ENCODE measurements at places on chromosomes 6 and 20.

DNA sequence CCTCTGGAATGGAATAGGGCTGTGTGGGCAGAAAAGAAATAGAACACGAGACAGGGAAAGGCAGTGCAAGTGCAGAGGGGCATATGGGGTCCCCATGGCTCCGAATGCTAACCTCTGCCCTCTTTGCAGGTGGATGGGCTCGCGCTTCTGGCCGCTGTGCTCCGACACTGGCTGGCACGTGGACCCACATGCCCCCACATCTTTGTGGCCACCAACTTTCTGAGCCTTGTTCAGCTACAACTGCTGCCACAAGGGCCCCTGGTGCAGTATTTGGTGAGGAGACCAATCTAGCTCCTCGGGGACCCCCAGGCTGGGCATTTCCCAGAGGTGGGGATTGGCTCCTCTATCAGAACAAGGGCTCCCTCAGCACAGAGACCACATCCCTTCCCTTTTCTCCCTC lies 1.1 kb upstream of the SAPCD1 start:
- no peak for DNase-seq

- DNase-seq, result no peak
These were observed 88.6 kb upstream of the NEDD9 start for GRCh38 chr6:11320914-11321597.

- DNase-seq, result no peak
These were observed 223.7 kb downstream of the DLL1 start for GRCh38 chr6:170067181-170067641.

DNA sequence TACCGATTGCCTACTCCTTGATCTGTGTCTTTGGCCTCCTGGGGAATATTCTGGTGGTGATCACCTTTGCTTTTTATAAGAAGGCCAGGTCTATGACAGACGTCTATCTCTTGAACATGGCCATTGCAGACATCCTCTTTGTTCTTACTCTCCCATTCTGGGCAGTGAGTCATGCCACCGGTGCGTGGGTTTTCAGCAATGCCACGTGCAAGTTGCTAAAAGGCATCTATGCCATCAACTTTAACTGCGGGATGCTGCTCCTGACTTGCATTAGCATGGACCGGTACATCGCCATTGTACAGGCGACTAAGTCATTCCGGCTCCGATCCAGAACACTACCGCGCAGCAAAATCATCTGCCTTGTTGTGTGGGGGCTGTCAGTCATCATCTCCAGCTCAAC lies 13.5 kb downstream of the CCR6 start:
- no peak for DNase-seq

DNA sequence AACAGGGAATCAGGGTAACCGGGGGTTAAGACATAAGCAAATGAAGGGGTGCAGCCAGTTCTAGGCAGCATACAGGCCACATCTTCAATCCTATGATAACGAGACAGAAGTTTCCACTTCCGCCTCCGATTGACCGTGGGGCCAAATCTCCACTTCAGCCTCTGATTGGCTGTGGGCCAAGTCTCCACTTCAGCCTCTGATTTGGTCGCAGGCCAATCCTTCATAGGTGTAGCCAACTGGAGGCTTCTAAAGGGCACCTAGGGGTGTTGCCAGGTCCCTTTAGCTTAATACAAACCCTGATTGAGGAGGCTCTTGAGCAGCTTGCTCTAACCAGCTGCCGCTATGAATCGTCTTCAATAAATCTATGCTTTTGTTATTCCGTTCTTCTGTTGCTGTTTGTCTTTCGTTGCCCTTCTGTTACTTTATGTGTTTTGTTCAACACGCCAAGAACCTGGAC lies 2.1 kb upstream of the ERGIC3 start:
- DNase-seq, result no peak

DNA sequence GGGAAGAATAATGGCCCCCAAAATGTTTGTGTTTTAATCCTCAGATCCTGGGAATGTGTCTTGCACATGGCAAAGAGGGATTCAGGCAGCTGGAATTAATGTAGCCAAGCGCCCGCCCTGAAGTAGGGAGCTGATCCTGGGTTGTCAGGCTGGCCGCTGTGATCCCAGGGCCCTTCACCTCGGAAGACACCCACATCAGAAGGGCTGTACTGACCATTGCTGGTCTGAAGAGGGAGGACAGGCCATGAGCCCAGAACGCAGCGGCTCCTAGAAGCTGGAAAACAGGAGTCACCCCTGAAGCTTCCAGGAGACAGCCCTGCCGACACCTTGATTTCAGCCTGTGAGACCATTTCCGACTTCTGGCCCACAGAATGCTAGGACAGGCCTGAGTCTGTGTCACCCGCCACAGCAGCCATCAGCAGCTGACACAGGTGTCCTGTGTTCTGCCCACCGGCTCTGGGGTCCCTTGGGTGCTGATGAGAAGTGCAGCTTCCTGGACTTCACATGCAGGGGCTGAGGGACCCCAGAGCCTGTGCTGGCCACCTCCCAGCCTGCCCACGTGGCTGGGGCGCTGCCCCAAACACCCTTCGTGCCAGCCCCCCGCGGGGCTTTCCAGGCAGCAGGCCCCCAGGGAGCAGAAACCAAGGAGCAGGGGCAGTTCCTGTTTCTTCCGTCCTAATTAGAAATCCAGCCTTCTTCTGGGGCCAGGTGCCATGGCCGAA lies 86.3 kb downstream of the ERMARD start:
- DNase-seq, result no peak

GRCh38 chr6:100353276-100354015 lies 111.3 kb downstream of the SIM1 start:
- DNase-seq, result no peak

DNA sequence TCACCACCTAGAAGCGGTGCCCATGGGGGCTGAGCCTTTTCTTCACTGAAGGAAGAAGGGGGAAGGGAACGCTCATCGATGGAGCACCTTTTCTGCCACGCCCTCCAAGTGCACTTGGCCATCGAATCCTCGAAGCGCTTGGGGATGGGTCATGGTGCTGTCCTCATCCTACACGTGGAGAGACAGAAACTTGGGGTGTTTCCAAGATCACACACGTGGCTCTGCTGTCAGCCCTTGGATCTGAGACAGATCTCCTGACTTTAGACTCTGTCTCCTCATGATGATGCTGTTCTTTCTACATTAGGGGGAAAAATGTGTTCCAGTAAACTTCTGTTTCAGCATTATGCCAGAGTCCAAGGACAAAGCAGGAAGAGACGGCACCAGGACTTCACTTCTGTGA lies 78.5 kb downstream of the SYNDIG1 start:
- DNase-seq, result no peak

DNA sequence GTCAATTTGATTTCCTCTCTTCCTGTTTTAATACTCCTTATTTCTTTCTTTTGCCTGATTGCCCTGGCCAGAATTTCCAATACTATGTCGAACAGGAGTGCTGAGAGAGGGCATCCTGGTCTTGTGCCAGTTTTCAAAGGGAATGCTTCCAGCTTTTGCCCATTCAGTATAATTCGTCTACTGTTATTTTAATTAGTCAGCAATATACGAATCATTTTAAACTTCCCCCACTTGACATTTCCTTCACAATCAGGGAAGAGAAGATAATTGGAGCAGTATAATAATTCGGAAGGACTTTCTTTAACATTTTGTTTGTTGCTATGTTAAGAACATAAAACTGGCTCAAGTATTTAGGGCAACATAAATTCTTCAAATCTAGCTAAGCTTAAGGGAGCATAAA lies 860.3 kb upstream of the SLC35B3 start:
- no peak for DNase-seq

DNA sequence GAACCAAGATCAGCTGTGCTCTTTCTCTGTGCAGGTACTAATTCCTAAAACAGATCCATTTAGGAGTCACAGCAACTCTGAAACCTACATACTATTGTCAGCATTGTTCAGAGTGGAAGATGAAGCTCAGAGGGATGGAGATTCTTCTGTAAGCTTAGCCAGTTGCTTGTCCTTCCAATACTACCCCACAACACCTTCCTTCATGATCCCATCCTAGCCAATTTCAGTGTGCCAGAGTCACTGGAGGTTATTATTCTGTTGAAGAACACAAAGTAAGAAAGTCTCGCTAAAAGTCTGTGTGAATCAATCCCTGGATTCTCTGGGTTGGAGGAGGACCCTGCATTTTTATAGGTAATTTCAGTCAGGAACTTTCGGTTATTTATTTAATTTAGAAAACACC lies 2.3 kb downstream of the POPDC3 start:
- no peak for DNase-seq

GRCh38 chr6:140858381-140858971 lies 1274.2 kb upstream of the GJE1 start:
- DNase-seq, result peak; percentile 51

GRCh38 chr20:32621891-32622584 lies 36.9 kb upstream of the NOL4L start:
- no peak for DNase-seq

DNA sequence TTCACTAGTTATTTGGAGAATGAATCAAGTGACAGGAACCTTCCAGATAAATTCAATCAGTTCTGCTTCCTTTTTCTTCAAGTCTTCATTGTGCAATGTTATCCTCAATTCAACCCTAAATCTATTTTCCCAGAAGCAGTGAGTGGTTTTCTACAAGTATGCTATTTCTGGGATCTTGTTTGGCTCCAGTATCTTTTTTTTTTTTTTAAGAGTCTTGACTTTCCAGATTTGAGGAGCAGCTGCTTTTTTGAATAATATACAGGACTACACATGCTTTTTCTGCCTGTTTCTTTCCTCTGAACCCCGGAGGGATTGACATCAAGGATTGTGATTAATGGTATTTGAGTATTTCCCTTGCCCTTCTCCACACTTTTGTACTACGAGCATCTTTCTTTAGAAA lies 339.2 kb upstream of the JAG1 start:
- no peak for DNase-seq

- no peak for DNase-seq
These were observed 6.2 kb downstream of the JPH2 start for GRCh38 chr20:44180814-44181213.

DNA sequence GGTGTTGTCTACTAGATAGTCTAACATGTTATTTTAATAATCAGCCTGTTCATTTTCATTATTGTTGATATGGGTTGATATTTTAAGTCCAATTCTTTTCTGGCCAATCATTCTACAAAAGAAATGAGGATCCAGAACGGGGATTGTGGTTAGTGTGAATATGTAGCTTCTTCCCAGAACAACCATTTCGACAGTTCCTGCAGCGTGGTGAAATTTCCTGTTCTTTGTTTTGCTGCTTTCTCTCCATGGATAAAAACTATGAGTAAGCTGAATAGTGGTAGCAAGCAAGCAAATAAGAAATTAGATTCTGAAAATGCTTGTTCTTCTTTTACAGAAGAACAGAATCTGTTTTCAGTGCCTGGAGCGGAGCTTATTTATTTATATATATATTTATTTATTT lies 65.5 kb upstream of the F13A1 start:
- no peak for DNase-seq

DNA sequence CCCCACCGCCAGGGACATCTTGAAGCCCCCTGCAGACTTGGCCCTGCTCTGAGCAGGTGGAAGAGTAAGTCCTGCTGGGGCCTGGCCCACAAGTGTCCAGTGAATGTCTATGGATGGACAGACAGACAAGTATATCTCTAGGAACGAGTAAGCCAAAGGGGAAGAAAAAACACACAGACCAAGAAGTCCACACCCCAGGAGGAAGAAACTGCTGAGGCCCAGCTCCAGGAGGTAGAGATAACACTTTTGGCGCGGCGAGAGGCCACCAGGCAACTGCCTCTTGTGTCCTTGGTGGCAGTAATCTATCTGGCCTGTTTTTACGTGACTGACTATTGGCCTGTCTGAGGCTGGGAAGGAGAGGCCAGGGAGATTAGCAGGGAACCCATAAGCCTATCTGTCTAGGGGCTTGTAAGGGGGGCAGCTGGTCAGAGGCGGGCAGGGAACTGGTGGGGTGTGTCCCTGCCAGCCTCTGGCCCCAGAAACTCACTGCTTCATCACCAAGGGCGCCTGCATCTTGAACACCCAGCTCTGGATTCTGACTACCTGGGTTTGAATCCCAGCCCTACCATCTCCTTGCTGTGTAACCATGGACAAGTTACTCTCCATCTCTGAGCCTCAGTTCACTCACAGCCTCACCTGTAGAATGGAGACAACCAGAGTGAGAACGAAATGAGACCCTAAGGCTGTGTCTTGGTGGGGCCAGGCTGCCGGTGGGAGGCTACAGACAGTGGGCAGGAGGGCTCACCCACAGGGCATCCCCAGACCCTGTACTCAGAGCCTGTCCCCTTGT lies 31.3 kb downstream of the C20orf203 start:
- no peak for DNase-seq

- no peak for DNase-seq
These were observed 82.8 kb downstream of the SASH1 start for GRCh38 chr6:148425443-148425842.

DNA sequence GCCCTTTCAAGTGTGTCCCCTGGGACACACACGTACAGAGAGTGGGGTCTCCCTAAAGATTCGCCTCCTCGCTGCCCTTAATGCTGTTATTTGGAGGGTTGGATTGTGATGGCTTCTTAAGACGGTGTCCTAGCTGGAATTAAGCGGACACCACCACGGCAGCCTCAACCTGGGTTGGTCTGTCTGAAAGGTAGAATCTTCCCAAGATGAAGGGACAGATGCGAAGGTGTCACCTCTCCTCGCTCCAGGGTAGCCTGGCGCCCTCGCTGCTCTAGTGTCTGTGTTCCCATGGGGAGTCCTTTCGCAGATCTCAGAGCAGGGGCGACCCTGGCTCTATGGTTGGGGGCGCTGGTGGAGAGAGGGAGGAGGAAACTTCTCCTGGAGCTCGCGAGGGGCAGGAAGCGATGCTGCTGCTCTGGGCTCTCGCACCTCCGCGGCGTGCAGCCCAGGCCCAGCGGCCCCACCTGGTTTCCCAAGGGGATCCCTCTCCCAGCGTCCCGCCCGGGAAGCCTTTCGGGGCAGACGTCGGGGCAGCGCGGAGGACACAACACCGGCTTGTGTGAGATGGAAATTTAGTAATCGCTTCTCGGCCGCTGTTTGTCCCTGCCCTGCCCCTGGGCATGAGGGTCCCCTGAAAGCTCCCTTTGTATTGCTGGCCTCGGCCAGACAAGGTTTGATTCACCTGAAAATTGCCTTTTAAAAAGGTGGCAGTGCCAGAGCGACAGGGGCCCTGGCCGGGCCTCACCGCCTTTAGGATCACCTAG lies 1.7 kb downstream of the RSPO3 start:
- DNase-seq, result no peak

DNA sequence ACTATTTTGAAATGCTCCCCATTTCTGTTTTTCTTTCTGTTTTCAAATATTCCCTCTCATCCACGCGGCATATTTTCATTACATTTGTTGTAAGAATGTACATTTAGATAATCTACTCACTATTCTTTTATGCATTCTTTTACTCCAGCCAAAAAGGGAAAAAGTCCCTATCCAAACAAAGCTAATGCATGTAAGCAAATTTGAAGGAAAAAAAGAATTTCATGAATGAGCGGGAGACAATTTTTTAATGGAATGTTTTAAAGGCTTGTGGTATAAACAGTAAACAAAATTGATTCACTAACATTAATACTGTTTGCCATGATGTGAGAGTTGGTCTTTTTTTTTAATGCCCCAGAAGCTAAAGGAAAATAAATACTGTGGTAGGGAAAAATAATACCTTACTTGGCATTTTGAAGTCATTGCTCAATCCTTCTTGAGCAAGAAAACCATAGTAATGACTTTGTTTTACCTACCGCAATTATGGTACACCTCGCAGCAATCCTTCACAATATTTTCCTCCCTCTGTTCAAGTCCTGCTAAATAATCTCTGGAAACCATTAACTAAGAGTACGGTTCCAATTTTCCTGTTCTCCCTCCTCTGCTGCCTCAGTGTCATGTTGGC lies 79.0 kb downstream of the BACH2 start:
- no peak for DNase-seq
